ENCODE measurements at places on chromosomes 16 and 17.

GRCh38 chr16:57873218-57873617 is 70.9 kb upstream of the KIFC3 start:
- no peak for DNase-seq

DNA sequence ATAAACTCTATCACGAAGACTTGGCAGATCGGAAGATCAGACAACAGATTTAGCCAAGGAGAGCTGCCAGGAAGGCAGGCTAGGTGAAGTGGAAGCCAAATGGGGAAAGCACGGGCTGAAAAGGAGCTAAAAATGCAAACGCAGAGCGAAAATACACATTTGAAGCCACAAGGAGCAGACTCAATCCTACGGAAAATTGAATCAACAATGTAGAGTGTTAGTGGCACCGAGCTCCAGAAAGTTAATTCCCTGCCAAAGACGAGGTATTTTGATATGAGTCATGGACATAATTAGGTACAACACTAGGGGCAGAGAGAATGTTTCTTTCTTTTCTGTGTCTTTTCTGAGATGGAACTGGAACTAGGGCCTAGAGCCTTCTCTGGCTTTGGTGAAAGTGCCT is 20.7 kb downstream of the GSG1L start:
- no peak for DNase-seq

GRCh38 chr17:3475251-3475685 is 529 bp upstream of the ASPA start:
- no peak for DNase-seq

- DNase-seq: no peak
These were observed 12.3 kb downstream of the PAM16 start for GRCh38 chr16:4338712-4339299.

- DNase-seq: no peak
These were observed 3.7 kb downstream of the SOCS3 start for GRCh38 chr17:78356101-78356713.

DNA sequence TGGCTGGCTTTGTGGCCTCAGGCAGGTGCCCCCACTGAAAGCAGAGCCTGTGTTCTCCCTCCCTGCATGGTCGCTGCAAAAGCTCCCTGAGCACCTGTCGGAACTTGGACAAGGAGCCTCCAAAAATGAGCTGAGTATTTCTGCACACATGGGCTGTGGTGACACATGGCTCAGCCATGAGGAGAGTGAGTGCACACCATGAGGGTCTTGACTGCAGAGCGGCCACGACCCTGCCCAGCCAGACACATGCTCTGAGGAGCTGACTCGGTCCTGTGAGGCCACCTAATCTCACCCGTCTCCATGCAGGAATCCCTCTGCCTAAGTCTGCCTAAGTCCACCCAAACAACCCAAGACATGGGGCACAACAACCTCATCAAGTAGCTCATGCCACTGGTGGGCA is 128.9 kb downstream of the DYNLRB2 start:
- DNase-seq: no peak

- no peak for DNase-seq
These were observed 23.2 kb downstream of the REXO5 start for GRCh38 chr16:20829536-20829935.

- no peak for DNase-seq
These were observed 102.5 kb upstream of the CLEC3A start for GRCh38 chr16:77919761-77920415.

DNA sequence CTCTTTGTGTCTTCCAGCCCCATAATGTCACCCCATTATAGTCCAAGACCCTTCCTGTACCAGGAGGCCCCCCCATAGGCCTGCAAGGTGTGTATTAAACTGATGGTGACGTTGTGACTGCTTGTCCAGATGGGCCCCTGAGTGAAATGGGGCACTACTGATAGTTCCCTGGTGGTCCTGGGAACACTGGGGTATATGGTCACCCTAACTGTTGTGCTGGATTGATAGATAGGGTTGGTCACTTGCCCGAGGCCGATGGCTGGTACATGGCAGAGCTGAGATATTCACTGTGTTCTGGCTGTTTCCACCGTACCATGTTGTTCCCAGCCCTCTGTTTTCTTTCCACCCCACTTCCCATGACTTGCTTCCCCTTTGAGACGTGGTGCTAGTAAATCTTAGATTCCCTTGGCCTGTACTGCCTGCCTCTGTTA is 4.3 kb downstream of the CNP start:
- DNase-seq: no peak

GRCh38 chr17:699345-699744 is 15.3 kb downstream of the VPS53 start:
- DNase-seq: no peak

DNA sequence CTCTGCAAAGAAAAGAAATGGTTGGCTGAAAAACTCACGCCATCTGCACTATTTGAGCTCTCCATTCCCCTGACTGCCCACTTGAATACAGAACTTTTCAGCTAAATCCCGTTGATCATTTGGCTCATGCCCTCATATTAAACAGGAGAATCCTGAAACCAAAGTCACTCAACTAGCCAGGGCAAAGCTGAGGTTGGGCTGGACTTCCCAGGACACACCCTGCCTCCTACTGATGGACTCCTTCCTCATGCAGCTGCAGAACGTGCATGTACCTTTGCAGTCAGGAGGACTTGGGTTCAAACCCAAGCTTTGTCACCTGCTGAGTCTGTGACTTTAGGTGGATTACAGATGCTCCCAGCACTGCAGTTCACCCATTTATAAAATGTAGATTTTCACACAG is 7.7 kb downstream of the ASIC2 start:
- DNase-seq: no peak

DNA sequence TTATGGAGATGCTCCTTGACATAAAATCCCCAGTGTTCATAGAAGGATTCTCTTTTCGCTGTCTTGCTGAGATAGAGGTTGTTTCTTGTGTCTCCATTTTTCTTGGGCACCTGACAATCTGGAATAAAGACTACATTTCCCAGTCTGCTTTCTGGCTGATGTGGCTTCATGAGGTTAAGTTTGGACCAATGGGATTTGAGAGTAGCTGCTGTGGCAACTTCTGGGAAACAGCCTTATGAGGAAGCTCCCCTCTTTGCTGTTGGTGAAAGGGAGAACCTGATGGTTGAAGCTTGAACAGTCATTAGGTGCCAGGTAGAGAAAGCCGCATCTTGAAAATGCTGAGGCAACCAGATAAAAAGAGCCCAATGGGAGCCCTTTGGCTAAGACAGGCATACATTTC is 24.4 kb downstream of the HS3ST4 start:
- DNase-seq: no peak

GRCh38 chr16:88064889-88065746 is 113.9 kb downstream of the BANP start:
- DNase-seq: no peak

- peak; percentile 99 for DNase-seq
These were observed 16.5 kb downstream of the ADAM11 start for GRCh38 chr17:44775136-44775837.

DNA sequence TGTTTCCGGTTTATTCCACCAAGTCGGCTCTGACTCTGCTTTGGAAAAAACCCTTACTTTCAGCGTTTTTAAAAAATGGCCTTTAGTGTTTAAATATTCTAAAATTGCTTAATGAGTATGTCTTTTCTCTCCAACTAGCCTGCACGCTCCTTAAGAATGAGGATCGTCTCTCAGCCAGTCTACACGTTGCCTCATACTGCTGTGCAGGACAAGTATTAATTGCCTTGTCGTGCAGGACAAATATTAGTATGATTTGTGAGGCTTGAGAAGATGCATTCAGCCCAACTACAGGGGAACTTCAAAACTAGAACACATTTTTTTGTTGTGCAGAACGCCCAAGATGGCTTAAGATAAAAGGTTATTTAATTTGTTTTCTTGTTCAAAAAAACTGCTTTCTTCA is 61.2 kb downstream of the MARCHF10 start:
- no peak for DNase-seq

GRCh38 chr16:4613636-4614570 is 785 bp downstream of the UBALD1 start:
- peak; percentile 65 for DNase-seq

DNA sequence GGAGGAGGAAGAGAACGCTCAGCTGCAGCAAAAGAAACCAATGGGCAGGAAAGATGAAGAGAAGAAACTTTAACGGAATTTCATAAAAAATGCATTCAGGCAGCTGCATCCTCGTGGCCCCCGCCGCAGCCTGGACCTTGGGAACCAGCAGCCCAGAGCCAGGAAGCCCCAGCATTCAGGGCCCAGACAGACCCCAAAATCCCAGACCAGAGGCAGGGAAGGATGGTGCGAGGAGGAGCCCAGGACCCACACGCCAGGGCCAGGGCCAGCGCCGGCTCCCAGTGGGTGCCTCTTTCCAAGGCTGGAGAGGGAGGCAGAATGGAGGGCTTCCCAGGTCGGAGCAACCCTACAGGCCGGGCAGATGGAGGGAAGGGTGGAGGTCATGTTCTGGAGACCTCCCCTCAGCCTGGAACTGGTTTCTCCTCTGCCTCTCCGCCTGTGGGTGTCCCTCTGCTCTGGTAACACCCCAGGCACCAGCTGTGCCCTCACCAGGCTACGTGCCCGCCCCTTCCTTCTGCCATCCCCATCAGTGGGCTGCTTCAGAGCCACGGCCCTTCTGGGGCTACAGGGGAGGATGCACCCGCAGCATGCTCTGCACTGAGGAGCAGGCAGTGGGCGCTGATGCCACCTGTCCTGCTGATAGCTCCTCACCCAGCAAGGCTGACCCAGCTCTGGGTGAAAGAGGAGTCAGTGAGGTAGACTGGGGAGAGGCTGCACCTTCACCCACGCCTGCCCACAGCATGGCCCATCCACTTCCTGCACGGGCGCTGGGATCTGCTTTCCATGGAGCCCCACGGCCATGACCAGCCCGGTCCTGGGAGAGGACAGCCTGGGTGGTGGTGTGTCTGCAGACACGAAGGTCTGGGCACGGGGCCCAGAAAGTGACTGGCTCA is 1.2 kb upstream of the MIF4GD start:
- peak; percentile 21 for DNase-seq

- no peak for DNase-seq
These were observed 114.9 kb downstream of the TRIM37 start for GRCh38 chr17:58991718-58992331.

- peak; percentile 93 for DNase-seq
These were observed 13.4 kb upstream of the SULT1A1 start for GRCh38 chr16:28623172-28623711.

- no peak for DNase-seq
These were observed 196.3 kb downstream of the IRF8 start for GRCh38 chr16:86095131-86095752.

GRCh38 chr16:25014500-25015147 is 545 bp downstream of the ARHGAP17 start:
- peak; percentile 21 for DNase-seq

DNA sequence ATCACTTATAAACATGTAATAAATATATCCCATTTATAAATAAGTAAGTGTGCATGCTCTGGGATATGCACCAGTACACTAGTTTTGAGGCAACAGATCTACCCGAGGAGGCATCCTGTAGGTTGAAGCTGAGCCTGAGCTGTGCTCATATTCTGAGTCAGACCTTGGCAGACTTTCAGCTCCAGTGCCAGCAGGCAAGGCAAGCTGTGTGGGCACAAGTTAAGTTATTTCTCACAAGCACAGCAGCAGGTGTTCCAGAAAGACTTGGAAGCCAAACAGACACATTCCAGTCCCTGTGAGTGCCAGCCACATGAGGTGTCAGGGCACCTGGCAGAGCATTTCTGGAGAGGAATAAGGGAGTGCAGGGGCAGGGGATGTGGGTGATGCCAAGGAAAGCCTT is 1.3 kb upstream of the CLEC19A start:
- no peak for DNase-seq

- DNase-seq: no peak
These were observed 1.9 kb downstream of the CIITA start for GRCh38 chr16:10878644-10879501.

- DNase-seq: no peak
These were observed 1735.3 kb downstream of the TP53TG3F start for GRCh38 chr16:35194681-35195080.

DNA sequence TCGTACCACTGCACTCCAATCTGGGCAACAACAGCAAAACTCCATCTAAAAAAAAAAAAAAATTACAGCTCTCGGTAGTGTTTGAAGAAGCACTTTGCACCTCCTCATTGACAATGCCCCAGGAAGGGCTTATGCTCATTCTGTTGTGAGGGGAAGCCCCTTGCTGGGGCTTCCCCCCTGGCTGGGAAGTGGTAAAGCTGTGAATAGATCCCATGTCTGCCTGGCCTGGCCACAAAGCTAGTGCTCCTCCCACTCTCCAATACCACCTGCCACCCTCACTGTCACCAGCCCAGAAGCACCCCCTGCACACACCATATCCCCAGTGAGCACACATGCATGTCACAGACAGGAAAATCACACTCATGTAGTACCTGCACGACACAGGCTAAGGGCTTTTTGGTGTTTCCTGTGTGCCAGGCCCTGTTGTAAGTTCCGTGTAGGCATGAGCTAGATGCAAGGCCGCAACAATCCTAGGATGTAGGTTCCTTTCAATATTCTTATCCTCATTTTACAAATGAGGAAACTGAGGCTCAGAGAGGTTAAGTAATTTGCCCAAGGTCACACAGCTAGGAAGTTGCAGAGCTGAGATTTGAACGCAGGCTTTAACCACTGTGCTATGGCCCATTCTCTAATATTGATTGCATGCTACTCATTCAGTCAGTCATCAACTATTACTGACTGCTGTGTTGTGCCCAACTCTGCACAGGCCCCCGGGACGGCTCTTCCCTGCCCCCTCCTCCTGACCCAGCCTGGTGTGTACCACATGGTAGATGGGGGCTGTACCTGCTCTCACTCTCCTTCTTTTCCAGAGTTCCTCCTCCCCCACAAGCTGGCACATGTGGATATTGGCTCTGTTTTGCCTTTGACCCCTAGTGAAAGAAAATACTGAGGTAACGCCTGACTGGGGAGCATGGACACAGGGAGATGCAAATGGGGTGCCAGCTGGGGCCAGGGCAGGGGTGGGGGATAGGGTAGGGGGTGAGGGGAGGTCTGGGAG is 11.9 kb upstream of the COL1A1 start:
- DNase-seq: no peak

GRCh38 chr17:76147211-76148014 is 6.4 kb upstream of the FOXJ1 start:
- DNase-seq: peak; percentile 55

GRCh38 chr17:20206591-20206990 is 197.4 kb downstream of the SPECC1 start:
- DNase-seq: no peak

DNA sequence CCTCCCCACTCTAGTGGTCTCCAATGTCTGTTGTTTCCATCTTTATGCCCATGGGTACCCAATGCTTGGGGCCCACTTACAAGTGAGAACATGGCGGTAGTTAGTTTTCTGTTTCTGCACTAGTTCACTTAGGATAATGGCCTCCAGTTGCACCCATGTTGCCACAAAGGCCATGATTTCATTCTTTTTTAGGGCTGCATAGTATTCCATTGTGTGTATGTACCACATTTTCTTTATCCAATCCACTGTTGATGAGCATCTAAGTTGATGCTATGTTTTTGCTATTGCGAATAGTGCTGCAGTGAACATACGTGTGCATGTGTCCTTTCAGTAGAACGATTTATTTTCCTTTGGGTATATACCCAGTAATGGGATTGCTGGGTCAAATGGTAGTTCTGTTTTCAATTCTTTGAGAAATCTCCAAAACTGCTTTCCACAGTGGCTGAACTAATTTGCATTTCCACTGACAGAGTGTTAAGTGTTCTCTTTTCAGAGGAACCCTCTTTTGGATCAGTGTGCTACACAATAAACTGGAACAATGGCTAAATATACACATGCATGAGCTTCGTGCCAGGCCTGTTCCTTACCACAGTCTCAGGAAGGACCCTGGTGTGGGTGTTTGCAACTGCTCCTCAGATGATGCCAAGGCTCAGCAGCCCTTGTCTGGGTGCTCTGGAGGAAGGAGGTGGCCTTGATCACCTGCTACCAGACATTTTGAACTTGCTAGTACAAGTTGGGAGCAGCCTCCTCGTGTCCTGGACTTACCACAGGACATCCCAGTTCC is 34.4 kb downstream of the KNOP1 start:
- DNase-seq: no peak

- DNase-seq: no peak
These were observed 14.6 kb upstream of the PITPNA start for GRCh38 chr17:1577182-1577581.

Measured in NCI-H2081 (cell line).